ENCODE measurements at places on chromosomes 2 and 18. TPM values are rescaled to one million over a fixed set of nuclear protein-coding genes. Genes with fewer than 3 reads are reported as not detected.

Gene KCNG2
- total RNA-seq: not detected

Gene RASGRP3
- total RNA-seq: 3.0 TPM

Gene DTNB
- total RNA-seq: 3.6 TPM

DNA sequence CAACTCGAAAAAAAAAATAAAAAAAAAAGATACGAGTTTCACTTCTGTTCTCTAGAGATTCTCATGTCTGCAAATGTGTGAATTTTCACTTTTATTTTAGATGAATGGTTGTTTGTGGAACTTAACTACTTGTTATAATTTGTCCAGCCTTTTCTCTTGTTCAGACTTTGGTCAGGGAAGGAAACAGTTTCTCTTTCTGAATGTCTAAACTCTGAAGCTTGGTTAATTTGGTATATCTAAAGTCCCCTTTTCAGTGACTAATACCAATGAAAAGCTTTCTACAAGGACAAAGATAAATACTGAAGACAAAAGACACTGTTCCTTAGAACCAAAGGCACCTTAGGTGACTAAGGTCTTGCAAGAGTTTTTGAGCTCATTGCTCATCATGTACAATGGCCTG, 144.4 kb upstream of the PIEZO2 start:
- no peak overlapping the region for H3K4me3 ChIP-seq
- H3K36me3 ChIP-seq: no peaks in the 10 kb centered on the region
- peaks cover 6% of the 10 kb centered on the region for H3K27me3 ChIP-seq
- no peak for DNase-seq

GRCh38 chr18:47968721-47969120, 38.3 kb upstream of the SMAD2 start:
- H3K4me3 ChIP-seq: no peak overlapping the region
- peaks cover 4% of the 10 kb centered on the region for H3K27me3 ChIP-seq
- H3K4me1 ChIP-seq: peaks cover 2% of the 10 kb centered on the region

- H3K27ac ChIP-seq: no peak overlapping the region
- no peaks in the 10 kb centered on the region for H3K4me1 ChIP-seq
- DNase-seq: no peak
- H3K4me3 ChIP-seq: no peak overlapping the region
- H3K36me3 ChIP-seq: no peaks in the 10 kb centered on the region
- no peaks in the 10 kb centered on the region for H3K27me3 ChIP-seq
Observed at GRCh38 chr18:65269375-65269774, 481.4 kb upstream of the CDH7 start.

DNA sequence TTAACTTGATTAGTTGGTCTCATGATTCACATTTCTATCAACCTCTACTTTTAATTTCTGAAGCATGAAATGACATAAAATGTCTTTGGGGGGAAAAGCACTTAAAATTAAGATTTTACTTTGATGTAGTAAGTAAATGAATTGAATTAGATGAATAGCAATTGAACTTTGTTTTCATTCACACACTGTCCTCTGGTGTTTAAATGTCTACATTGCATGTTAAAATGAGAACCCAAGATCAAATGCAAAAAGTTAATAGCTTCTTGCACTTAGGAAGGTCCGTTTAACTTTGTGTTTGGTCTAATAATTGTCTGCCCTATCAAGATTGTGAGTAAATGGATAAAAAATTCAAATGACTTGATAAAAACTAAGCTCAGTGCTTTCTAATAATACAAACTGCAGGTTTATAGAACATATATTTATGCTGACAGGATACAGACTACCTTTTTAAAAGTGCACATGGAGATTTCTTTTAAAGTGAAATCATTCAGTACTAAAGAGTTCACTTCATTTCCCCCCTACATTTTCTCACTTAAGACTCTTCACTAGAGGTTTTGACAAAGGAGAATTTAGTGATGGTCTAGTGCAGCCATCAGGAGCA, 156.2 kb upstream of the NABP1 start:
- no peaks in the 10 kb centered on the region for H3K4me1 ChIP-seq
- H3K27ac ChIP-seq: no peak overlapping the region
- H3K27me3 ChIP-seq: no peaks in the 10 kb centered on the region
- peak; percentile 55 for DNase-seq
- H3K4me3 ChIP-seq: no peak overlapping the region

- H3K4me3 ChIP-seq: no peak overlapping the region
- no peaks in the 10 kb centered on the region for H3K36me3 ChIP-seq
- H3K27me3 ChIP-seq: no peaks in the 10 kb centered on the region
- peaks cover 8% of the 10 kb centered on the region for H3K4me1 ChIP-seq
- H3K27ac ChIP-seq: no peak overlapping the region
- peak; percentile 92 for DNase-seq
Observed at GRCh38 chr2:180707884-180708205, 272.6 kb upstream of the UBE2E3 start.

DNA sequence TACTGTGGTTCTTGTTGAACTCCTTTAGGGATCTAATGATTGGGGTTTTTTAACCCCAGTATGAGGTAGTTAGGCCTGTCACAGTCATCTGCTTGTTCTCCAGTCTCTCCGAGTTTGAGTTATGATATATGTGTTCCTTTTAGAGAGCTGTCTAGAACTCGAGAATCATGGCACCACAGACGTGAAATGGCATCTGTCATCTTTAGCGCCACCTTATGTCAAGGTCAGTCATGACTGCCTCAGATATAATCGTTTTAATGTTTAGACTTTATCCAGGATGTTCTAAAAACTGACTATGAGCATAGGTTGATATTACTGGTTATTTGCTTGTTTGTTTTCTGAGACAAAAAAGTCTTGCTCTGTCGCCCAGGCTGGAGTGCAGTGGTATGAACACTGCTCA, 112.2 kb downstream of the CEP192 start:
- H3K4me1 ChIP-seq: no peaks in the 10 kb centered on the region
- H3K27me3 ChIP-seq: no peaks in the 10 kb centered on the region
- H3K4me3 ChIP-seq: no peak overlapping the region

GRCh38 chr2:153394247-153394646, 84.3 kb downstream of the RPRM start:
- H3K36me3 ChIP-seq: no peaks in the 10 kb centered on the region
- no peak for DNase-seq
- H3K4me3 ChIP-seq: no peak overlapping the region
- no peaks in the 10 kb centered on the region for H3K27me3 ChIP-seq
- no peaks in the 10 kb centered on the region for H3K4me1 ChIP-seq

Measured in IMR-90 (cell line).